CD8-positive, alpha-beta memory T cell (primary cell): ENCODE measurements at places on chromosomes 16 and 17.

DNA sequence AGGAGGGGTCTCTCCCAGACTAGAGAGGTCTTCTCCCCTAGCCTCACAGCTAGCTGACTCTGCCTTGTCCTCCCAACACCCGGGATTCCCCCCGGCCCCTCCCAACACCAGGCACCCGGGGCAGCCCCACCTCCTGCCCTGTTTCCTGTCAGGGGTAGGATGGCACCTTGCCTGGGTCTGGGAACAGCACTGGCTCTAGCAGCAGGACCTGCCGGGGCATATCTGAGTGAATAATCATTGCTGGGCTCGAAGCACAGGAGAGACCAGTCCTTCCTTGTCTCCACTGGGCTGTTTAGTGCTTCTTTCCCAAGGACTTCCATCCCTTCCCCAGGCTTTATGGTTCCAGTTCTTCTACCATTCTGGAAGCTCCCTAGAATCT lies 25.7 kb downstream of the MINK1 start:
- DNase-seq = no peak

DNA sequence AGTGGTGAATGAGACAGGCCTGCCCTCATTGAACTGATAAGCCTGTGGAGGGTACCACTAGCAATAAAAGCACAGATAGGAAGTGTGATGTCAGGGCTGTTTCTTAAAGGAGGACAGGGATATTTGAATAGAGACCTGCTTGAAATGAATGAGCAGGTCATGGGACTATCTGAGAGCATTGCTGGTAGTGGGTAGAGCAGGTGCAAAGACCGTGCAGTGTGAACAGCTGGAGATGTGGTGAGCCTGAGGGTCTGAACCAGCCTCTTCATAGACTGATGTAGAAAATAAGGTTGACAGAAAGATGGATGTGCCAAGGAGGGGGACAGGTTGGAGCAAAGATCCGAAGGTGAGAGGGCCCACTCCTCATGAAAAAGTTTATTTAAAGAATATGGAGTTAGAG lies 2.4 kb downstream of the NUP93 start:
- no peak for DNase-seq

DNA sequence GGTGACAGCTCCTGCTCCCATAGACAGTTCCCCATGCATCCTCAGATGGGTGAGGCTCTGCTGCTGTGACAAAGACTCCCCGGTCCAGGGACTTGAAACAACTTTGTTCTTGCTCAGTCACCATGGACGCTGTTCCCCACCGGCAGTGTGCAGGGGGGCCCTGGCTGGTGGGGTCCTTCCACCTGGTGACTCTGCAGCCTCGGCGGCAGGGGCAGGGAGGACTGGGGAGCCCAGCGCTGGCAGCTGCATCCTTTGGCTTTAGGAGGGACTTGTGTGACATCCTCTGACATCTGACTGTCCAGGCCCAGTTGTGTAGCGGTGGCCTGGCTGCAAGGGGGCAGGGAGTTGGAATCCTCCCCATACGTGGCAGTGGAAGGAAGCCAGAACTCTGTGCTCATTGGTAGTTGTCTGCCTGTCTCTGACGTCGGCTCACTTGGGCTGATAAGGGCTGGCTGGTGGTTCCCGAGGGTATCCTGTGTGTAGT lies 107.3 kb downstream of the CMIP start:
- DNase-seq = no peak

DNA sequence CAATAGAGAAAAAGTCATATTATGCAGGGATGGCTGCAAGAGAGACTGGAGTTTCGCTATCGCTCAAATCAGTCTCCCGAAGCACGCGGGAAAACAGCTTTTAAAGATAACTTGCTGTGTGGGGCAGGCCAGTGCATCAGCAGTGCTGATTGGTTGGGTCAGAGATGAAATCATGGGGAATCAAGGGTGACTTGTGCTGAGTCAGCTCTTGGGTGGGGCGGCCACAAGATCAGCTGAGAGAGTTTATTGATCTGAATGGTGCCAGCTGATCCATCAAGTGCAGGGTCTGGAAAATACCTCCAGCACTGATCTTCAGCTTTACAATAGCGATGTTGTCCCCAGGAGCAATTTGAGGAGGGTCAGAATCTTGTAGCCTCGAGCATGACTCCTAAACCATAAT lies 430.5 kb downstream of the RBFOX1 start:
- no peak for DNase-seq

- no peak for DNase-seq
Measured at GRCh38 chr16:66095676-66096075, 270.8 kb upstream of the CDH5 start.

- no peak for DNase-seq
Measured at GRCh38 chr16:48961546-48961945, 320.1 kb downstream of the CBLN1 start.

- DNase-seq = no peak
Measured at GRCh38 chr17:48589831-48590606, at the start of gene HOXB3. HOXB3 (minus strand) TSS chr17:48590241; CDS start chr17:48552474, 37,767 bp downstream.

DNA sequence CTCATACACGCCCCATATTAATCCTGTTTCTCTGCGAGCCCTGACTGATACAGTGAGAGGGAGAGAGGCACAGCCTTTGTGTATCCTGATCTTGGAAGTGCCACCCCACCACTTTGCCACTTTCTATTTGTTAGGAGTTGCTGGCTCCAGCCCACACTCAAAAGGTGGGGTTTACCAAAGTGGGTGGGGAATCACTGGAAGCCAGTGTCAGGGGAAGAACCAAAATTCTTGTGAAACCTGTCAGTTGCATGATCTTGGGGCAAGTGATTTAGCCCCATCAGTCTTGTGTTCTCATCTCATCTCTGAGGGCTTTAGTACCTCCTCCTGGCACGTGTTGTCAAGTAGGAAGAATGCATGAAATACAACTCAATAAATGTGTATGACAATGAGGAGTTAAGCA lies 119.5 kb downstream of the SOX9 start:
- DNase-seq = no peak

GRCh38 chr17:39667945-39668924 lies at the start of gene PNMT:
PNMT (plus strand) TSS chr17:39668453; CDS start chr17:39668476, 23 bp downstream.
- peak; percentile 50 for DNase-seq

- DNase-seq = no peak
Measured at GRCh38 chr16:8814095-8814806, 16.6 kb downstream of the PMM2 start.

- DNase-seq = no peak
Measured at GRCh38 chr16:86814256-86814655, 235.9 kb downstream of the FOXL1 start.

- DNase-seq = no peak
Measured at GRCh38 chr16:3383045-3383448, 17.8 kb downstream of the ZSCAN32 start.
